DMS 273 treated with DMSO at 0.1 percent for 48 hours (cell line): ENCODE measurements at places on chromosomes 7 and 10.

DNA sequence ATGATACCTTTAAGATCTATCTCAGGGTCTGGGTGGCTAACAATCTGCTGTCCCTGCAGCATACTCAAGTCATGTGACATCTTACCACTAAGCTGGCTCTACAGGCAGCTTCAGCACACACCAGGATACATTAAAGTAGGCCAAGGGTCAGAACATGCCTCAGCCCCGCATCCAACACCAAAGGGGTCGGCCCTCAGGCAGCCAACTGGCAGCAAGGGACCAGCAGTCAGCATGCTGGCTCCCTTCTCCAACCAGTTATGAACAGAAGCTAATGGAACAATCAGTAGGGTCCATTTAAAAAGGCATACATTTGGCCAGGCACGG is 37.1 kb downstream of the FAM53B start:
- DNase-seq: no peak

GRCh38 chr7:123440101-123440548 is 94.3 kb downstream of the IQUB start:
- no peak for DNase-seq

DNA sequence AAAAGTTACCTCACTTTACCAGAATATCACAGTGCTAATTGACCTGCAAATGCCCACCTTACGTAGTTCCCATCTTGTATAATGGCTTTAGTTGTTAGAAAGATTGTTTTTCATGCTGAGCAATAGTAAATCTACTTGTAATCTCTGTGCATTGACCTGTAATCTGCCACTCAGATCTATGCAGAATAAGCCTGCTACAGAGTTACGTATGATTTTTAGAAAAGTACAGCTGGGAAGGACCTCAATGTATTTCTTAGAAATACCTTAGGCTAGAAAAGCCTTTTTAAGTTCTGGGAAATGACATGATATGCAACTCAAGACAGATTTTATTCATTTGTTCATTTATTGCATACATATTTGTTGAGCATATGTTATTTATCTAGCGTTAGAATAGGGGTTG is 530.9 kb downstream of the SORCS3 start:
- no peak for DNase-seq

DNA sequence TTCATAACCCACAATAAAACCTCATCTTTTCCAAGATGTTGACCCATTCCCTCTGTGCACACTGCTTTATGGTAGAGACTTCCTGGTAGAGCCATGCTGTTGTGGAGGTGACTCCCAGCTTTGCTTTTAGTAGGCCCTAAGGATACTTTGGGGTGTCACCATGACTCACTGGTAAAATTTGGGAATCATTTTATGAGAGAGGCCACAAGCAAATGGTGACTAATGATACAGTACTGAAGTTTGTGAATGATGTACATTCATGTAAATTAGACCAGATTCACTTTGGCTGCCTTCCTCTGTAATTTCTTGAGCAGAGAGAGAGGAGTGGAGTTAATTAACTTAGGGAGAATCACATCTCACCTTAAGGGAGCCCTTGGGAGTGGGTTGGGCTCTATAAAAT is 686.5 kb downstream of the LRMDA start:
- no peak for DNase-seq

GRCh38 chr7:130867039-130867438 is 133.0 kb upstream of the KLF14 start:
- DNase-seq: no peak
